ENCODE measurements at places on chromosomes 12 and 14.

GRCh38 chr12:47783024-47783755, 10.2 kb downstream of the SLC48A1 start:
- DNase-seq: no peak

GRCh38 chr14:28220391-28220790, 546.2 kb upstream of the FOXG1 start:
- no peak for DNase-seq

GRCh38 chr12:108441549-108441948, 73.5 kb upstream of the FICD start:
- no peak for DNase-seq

GRCh38 chr12:105573574-105573973, 243.1 kb downstream of the C12orf75 start:
- no peak for DNase-seq

DNA sequence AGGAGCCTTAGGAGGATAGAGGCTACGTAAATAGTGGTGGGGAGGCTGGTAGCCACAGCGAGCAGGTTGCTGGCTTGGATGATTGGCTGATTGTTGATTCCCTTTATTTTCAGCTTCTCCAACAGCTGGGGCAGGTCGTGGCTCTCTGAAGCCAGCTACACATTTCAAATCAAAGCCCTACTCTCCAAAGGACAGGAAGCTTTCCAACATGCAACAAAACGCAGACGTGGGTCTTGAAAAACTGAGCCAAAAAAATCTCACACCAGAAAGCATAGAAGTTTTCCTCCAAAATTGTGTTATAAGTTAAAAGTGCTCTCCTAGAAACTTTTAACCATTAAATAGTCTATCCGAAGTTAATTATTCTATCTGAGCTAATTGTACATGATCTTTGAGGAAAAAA, 37.6 kb upstream of the PRICKLE1 start:
- no peak for DNase-seq
